ENCODE measurements at places on chromosomes 5 and 9.

- no peak for DNase-seq
These were observed 45.2 kb upstream of the ANKRD31 start for GRCh38 chr5:75281716-75282465.

GRCh38 chr5:116144991-116145390 is 60.2 kb downstream of the COMMD10 start:
- no peak for DNase-seq

DNA sequence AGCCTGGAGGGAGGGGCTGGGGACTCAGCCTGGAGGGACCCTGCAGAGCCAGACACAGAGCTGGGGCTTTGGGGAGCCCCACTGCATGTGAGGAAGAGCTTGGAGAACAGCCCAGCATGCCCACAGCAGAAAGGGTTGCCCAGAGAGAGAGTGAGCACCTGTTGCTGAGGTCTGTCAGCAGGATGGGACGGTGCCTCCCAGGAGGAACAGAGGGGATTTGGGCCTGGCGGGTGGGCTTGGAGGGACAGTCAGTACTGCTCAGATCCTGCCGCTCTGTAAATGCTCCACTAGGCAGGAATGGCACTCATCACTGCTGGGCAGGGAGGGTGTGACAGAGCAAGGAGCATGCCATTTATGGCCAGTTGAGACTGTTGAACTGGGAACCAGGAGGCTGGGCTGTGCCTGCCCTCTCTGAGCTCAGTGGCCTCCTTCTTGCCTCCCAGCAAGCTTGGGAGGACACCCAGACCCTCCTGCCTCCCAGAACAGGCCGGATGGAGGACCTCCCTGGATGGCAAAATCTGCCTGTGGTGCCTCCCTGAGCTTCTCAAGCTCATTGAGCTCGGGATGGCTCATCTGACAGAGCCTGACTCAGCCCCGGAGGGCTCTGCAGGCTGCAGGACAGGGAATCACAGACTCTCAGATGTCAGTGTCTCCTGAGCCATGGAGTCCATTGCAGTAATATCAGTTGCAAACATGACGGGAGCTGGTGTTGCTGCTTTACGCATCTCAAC is 786 bp upstream of the HRCT1 start:
- DNase-seq, result no peak

- no peak for DNase-seq
These were observed 282.4 kb upstream of the ADAMTS16 start for GRCh38 chr5:4857761-4858160.

- DNase-seq, result no peak
These were observed 460 bp downstream of the DMRTA1 start for GRCh38 chr9:22446950-22447617.

GRCh38 chr5:84379749-84380148 is 4.9 kb downstream of the EDIL3 start:
- no peak for DNase-seq

- no peak for DNase-seq
These were observed 59.6 kb downstream of the GCNT4 start for GRCh38 chr5:74992791-74993190.

- DNase-seq, result no peak
These were observed 38.9 kb downstream of the SLC35D2 start for GRCh38 chr9:96344458-96345180.

DNA sequence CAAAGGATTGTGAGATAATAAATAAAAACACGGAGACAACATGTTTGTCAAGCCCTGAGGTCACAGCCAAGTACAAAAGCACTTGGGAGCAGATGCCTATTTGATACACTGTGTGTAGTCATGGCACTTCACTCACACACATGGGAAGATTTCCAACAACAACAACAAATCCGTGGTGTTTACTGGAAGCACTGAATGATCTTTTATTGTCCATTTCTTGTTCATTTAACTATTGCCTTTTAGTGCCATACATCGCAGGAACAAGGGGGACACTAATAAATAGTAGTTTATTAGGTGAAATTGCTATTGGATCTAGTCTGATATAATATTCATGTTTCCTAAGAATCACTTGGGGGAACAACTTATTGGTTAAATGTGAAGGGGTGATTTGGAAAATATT is 20.4 kb upstream of the GDNF start:
- no peak for DNase-seq

DNA sequence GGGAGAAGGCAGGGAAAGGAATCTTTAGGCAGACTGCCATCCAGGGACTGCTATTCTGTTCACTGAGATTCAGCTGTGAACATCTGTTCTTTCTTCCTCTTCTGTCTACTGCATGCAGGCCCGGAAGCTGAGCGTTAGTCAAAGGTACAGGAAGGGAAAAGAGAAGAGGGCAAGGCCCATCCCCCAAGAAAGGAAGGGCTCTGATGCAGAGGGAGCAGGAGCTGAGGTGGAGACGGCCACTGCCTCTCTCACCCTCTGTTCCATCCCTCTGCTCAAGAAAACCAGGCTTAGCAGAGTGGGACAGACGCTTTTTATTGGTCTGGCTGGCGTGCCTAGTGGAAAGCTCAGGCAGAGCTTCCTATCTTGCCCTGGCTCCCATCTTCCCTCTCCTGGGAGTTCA is 57.6 kb downstream of the PFDN1 start:
- no peak for DNase-seq

GRCh38 chr5:91359962-91360609 is 23.0 kb downstream of the ARRDC3 start:
- no peak for DNase-seq

- no peak for DNase-seq
These were observed 62.1 kb downstream of the RXRA start for GRCh38 chr9:134388289-134388808.

GRCh38 chr5:179478624-179479023 is 71.7 kb upstream of the RUFY1 start:
- DNase-seq, result no peak

- no peak for DNase-seq
These were observed 1.0 kb upstream of the PTCH1 start for GRCh38 chr9:95517559-95518425.

DNA sequence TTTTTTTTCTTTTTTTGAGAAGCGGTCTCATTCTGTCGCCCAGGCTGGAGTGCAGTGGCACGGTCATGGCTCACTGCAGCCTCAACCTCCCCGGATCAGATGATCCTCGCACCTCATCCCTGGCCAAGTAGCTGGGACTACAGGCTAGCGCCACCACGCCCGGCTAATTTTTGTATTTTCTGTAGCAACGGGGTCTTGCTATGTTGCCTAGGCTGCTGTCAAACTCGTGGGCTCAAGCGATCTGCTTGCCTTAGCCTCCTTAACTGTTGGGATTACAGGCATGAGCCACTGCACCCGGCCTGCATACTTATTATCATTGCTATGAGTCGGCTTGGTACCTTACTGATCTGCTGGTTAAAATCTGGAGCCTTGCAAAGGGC is 790 bp upstream of the IARS1 start:
- no peak for DNase-seq

DNA sequence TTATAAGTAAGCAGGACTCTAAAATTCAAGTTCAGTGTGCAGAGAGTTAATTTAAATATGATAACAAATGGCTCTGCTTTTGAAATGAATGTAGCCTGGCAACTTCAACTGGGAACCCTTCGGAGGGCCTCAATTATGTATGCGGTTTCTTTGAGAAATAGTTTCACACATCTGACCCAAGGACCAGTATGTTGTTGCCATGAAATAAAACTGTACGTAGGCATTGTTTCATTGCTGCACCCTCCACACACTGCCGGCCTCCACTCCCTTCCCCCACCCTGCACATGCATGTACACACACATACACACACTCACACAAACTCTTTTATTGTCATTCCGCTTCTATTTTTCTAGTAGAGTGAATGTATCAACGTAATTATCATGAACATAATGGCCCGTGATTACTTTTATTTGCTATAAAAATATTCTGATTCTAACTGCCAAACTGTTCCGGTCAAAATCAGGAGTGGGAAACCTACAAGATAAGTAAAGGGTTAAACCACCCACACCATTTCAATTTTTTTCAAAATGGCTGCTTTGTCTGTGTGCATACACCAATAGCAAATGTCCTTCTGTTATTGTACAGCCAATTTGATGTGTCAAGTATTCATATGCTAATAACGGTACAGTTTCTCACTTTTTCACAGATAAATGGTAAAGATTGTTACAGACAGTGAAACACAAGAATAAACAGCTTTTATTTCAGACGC is 215.5 kb upstream of the TMEM161B start:
- no peak for DNase-seq

DNA sequence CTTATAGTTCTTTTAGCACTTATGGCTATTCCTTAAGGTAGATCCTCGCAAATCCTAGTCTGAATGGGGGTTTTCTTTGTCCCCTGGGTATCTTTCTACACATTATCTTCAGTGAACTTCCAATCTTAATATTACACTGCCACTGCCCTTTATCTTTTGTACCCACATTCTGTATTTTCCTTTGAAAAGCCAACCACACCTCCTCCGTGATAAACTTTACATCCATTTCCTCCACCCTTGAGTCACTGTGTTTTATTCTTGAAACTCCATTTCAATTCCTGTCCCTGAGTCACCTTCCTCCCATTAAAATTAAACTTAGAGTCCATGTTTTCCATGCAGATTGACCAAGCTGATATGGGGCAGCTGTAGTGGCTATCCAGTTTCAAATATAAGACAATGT is 43.2 kb upstream of the RICTOR start:
- DNase-seq, result no peak

DNA sequence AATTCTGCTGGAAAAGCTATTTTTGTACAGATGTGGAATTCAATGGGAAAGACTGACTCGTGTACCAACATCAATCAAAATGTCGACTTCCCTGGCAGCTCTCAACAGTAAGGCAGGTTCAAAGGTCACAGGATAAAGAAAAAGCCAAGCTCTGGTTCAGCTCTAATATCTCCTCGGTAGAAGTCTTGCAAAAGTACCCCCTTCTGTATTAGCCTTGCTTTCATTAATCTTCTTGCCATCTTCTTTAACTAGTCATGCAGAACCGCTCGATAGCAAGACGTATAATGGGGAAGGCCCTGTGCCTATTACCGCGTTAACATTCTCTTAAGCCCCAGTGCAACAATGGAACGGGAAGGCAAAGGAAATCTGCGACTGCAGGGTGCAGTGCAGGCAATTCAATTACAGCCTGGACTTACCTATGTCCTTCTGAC is 201.2 kb downstream of the GAPVD1 start:
- no peak for DNase-seq

DNA sequence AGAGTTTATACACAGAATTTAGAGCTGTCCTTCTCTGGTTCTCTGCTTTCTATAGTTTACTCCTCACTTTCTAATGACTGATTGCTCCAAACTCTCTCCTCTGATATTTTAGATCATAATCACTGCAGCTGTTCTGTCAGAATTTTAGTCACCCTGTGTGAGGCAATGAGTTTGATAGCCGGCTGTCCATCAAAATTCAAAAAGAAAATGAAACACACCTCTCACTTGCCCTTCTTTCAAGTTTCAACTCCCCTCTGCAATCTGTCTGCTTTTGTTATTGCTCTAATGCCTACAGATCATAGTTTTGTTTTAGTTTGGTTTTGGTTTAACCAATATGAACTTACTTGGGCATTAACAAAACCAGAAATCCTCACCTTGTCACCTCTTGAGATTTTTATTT is 23.3 kb upstream of the ABLIM3 start:
- DNase-seq, result no peak

- no peak for DNase-seq
These were observed 3.1 kb upstream of the CATSPER3 start for GRCh38 chr5:134964359-134965270.

DNA sequence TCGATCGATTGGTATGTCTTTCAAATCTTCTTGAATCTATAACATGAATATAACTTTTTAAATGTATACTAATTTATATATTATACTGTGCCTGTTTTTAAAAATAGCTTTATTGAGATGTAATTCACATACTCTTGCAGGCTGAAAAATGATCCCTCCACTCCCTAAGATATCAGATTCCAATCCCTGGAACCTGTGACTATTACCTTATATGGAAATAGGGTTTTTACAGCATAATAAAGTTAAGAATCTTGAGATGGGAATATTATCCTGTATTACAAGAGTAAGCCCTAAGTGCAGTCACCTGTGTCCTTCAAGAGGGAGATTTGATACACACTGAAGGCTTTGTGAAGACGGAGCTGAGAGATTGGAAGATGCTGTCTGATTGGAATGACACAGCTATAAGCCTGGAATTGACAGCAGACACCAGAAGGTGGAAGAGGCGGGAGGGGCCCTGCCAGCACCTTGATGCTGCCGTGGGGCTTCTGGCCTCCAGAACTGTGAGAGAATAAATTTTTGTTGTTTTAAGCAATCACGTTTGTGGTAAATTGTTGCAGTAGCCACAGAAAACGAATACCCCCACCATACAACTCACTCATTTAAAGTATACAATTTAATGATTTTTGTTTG is 161.3 kb downstream of the RMI1 start:
- DNase-seq, result no peak

DNA sequence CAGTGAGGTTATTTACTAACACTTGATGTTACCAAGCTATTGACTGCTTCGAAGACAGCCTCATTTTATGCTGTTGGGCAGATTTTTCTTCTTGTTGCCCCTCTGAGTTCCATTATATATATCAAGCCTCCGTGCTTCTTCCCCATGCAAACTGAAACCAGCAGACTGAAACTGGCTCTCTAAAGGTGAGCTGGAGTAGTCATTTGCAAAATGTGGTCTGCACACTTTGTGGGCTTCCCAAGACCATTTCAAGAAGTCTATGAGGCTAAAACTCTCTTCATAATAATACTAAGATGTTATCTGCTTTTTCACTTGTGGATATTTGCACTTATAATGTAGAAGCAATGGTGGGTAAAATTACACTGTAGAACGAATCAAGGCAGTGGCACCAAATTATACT is 13.9 kb downstream of the SLC36A1 start:
- no peak for DNase-seq

DNA sequence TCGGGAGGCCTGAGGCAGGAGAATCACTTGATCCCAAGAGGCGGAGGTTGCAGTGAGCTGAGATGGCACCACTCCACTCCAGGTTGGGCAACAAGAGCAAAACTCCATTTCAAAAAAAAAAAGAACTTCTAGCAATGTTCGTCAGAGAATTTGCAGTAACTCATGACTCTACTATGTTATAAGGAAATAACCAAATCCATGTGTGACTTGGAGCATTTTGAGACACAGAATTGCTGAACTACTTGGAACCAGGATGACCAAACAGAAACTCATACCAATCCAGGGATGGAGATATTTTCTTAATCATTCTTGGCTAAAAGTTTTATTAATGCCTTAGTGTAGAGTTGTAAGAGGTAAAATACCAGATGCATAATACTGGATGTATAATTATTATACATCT is 99.9 kb upstream of the BNC2 start:
- no peak for DNase-seq

- DNase-seq, result no peak
These were observed 52.4 kb downstream of the FANCC start for GRCh38 chr9:95264954-95265615.

DNA sequence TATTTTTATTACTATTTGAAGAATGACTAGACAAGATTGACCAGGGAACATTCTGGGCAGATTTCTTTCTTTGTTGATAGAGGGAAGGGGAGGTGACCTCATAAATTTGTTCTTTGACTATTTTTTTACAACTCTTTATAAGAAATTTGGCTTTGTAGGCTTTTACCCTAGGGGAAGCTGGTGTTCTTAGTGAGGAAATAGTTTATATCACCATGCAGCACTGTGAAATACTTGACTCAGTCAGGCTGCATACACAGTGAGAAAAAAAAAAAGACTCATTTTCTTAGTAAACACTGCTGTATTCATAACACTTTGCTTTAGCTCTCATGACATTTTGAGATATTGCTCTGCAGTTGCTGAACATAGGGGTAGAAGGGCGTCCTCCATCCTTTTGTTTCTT is 336.6 kb upstream of the PIK3R1 start:
- no peak for DNase-seq

- DNase-seq, result no peak
These were observed 13.6 kb upstream of the PHF19 start for GRCh38 chr9:120890320-120891244.

- no peak for DNase-seq
These were observed 217.4 kb upstream of the ADAMTSL1 start for GRCh38 chr9:18256568-18256967.

Data from stimulated activated CD8-positive, alpha-beta memory T cell treated with anti-CD3 and anti-CD28 coated beads, Interleukin-7, amount 100 ng/mL, for 24 hours (primary cell).